Stimulated activated CD4-positive, alpha-beta T cell treated with anti-CD3 and anti-CD28 coated beads, Interleukin-4, amount 100 ng/mL, for 1 hour (primary cell): ENCODE measurements at places on chromosomes 3 and 15.

DNA sequence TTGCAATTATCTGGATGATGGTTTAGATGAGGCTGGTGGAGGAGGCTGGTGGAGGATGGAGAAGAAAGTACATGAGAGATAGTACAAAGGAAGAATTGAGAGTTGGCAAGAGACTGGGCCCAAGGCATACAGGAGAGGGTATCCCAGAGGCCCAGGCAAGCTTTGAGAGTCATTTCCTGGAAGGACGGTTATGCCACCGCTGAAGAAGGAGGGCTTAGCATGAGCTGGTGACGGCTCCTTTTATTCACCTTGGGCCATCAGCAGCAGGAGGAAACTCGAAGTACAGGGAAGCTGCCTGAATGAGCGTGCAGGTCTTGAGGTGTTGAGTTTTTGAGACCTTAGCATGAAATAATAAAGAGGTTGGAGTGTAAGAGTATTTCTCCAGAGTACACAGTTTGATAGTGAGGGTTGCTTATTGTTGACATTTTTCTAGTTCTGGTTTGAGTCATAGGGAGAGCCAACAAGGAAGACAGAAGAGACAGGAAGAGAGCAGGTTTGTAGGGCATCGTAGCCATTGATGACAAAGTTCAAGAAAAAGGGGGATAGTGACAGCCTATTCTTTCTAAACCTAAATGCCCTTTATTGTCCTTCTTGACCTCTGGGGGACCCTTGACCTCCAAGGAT, 13.8 kb downstream of the THSD4 start:
- no peak for DNase-seq

- no peak for DNase-seq
These were observed 162.3 kb upstream of the NR2E3 start for GRCh38 chr15:71648095-71648494.

GRCh38 chr3:12706504-12707253, 42.8 kb upstream of the RAF1 start:
- peak; percentile 37 for DNase-seq

- DNase-seq, result no peak
These were observed 13.5 kb downstream of the CCDC80 start for GRCh38 chr3:112627419-112627818.

DNA sequence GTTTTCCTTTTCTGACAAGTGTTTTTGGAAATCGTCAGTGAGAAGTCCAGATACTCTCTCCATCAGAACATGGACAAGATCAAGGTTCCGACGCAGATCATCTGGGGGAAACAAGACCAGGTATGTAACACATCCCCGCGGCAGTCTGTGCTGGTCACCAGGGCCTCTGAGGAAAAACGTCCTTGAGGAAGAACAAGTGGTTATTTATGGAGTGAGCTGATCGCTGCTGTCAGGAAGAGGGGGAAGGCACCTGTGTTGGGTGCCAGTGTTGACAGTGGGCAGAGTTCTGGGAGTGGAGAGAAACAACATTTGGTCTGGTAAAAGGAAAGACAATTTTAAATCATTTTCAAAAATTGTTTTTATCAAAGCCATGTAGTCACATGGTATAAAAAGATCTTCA, 20.7 kb upstream of the RPP14 start:
- no peak for DNase-seq

DNA sequence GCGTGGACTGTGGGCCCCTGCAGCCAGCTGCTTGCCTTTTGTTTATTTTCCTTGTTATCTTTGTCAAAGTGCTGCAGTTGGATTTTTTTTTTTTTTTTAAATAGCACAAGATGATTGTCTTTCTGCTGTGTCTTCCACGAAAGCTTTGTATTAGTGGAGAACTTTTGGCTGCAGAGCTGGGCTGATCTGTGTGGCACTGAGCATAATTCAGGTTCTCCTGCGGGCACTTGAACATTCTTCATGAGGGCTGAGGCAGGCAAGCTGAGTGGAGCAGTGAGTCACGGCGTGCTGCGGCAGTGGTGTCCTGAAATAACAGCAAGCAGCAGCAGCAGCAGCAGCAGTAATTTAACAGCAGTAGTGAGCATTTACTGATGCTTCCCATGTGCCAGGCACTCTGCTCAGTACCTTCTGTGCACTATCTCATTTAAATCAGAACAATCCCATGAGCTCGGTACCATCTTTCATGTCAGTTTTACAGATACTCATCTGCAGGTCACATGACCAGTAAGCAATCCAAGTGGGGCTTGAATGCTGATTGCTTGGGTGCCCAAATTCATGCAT, 45.8 kb downstream of the MITF start:
- no peak for DNase-seq

GRCh38 chr15:49079340-49080039, 33.2 kb upstream of the SECISBP2L start:
- no peak for DNase-seq

DNA sequence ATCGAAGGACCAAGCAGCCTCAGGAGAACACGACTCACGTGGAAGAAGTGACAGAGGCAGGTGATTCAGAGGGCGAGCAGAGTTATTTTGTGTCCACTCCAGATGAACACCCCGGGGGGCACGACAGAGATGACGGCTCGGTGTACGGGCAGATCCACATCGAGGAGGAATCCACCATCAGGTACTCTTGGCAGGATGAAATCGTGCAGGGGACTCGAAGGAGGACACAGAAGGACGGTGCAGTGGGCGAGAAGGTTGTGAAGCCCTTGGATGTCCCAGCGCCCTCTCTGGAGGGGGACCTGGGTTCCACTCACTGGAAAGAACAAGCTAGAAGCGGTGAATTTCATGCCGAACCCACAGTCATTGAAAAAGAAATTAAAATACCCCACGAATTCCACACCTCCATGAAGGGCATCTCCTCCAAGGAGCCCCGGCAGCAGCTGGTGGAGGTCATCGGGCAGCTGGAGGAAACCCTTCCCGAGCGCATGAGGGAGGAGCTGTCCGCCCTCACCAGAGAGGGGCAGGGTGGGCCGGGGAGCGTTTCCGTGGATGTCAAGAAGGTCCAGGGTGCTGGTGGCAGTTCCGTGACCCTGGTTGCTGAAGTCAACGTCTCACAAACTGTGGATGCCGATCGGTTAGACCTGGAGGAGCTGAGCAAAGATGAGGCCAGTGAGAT, 26.0 kb downstream of the SYNM start:
- no peak for DNase-seq

DNA sequence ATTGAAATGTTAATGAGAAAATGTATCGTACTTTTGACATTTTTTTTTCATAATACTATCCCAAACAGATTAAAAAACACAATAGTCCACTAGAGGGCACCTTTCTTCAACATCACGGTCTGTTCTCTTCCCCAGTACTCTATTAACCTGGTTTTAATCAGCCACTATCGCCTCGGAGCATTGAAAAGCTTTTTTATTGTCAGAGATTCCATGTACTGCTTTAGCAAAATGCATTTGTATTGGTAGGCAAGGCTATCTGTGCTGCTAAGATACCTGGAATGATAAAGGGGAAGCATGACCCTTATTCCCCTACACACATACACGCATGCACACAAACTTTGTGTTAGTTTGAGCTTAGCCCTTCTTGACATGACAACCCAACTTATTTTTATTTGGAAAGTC, 160.1 kb upstream of the IL12A start:
- DNase-seq, result no peak

DNA sequence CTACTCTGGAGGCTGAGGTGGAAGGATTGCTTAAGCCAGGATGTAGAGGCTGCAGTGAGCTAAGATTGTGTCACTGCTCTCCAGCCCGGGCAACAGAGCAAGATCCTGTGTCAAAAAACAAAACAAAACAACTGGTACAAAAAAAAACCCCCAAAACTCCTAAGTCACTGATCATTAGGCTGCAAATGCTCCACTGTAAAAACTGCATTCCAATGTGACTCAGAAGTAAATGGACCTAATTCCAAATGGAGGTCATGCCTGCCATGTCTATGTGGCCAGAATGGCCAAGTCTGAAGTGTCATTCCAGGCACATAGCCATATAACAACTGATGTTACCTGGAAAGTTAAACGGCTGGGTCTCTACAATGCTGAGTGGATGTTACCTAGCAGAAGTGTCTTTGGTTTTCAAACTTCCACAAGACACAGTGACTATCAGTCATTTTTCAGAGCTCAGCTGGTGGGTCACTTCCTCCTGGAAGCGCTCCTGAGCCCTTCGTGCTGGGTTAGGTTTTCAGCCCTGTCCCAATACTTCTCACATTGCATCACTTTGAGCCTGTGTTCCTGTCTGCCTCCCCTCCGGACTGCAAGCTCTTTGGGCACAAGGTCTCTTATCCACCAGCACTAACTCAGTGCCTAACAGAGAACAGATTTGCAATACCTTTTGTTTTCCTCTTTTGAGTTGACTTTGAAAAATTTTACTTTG, 10.6 kb downstream of the FSTL1 start:
- no peak for DNase-seq

- DNase-seq, result no peak
These were observed 2.4 kb downstream of the MB21D2 start for GRCh38 chr3:192915304-192915703.

DNA sequence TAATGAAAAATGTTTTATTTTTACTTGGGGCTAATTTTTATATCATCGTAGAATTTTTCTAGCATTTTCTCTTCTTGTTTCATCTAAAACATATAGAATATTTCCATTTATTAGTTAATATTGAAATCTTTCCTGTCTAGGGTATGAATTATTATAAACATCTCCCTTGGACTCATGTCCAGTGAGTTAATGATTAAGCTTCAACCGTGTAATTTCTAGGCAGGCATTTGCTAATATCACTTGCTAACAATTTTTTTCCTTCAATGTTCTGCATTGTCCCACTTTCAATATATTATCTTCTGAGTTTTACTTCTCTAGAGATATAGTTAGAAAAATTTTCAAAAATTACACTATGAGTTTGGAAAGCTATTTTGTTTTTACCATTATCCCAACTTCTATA, 1371.6 kb upstream of the EPHA6 start:
- DNase-seq, result no peak

- no peak for DNase-seq
These were observed 23.6 kb upstream of the KCNMB2 start for GRCh38 chr3:178512647-178513046.

- no peak for DNase-seq
These were observed 271.6 kb downstream of the FHIT start for GRCh38 chr3:60979461-60980341.

DNA sequence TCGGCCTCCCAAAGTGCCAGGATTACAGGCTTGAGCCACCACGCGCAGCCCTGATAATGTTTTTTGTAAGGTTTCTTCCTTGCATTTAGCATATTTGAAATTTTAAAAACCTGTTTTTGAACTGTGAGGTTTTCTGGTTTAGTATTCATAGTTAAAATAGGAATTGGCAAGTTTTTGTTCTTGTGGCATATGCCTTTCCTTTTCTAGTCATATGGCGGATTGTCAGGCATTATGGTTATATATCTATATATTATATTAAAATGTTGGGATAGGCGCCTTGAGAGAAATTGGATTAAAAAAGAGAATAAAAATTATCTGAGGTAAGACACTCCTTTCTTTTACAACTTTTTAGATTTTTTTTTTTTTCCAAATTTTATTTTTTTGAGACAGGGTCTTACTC, 28.4 kb downstream of the FXR1 start:
- DNase-seq, result no peak

GRCh38 chr3:127622031-127622430, 7.0 kb upstream of the PODXL2 start:
- DNase-seq, result no peak

GRCh38 chr15:52730173-52730572, 51.0 kb upstream of the ATOSA start:
- no peak for DNase-seq
